Activated CD4-positive, CD25-positive, alpha-beta regulatory T cell (primary cell): ENCODE measurements at places on chromosomes 12 and 14.

DNA sequence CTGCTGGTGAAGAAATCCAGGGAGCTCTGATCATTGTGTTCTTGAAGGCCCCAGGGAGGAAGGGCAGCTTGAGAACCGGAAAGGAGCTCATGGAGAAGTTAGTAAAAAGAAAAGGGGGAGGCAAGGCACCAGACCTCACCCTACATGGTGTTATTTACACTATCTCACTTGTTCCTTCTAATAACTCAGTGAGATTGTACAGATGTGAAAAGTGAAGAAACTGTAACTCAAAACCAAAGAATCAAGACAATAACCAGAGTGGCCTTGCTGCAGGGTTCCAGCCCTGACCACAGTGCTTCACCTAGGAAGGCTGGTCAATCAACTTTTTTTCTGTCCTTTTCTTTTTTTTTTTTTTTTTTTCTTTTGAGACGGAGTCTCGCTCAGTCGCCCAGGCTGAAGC is 353.6 kb downstream of the TMTC2 start:
- no peak for DNase-seq

- DNase-seq: no peak
Measured at GRCh38 chr14:101507836-101508150, 53.5 kb upstream of the DIO3 start.

- no peak for DNase-seq
Measured at GRCh38 chr14:22875003-22875747, 3.6 kb downstream of the LRP10 start.

DNA sequence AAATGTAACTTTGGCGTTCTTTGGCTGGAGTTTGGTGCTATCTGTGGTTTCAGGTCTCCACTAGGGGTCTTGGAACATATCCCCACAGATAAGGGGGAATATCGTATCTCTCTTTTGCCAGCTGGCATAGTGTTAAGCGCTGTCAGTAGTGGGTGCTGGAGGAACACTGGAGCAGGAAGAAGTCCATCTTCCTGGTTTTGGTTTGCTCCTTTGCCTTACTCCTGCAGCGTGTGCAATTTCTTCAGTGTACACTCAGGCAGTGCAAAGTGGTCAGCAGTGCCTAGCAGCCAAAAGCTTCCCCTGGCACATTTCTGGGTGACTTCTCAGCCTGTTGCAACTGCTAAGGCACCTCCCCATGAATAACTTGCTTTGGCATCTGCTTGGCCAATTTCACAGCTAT is 11.7 kb upstream of the RIPK3 start:
- DNase-seq: no peak

DNA sequence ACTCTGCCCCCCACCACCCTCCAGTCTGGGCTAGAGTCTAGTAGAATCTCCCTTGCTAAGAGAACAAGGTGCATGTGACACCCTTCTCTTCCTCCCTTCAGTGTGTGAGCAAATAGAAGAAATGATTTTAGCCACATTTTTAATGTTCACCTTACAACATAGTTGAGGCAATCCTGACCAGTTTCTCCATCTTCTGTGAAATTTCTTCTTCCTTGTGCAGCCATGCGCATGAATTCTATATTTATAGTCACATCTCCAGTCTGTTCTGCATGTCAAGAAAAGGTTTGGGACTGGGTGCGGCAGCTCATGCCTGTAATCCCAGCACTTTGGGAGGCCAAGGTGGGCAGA is 9.5 kb upstream of the LTA4H start:
- DNase-seq: no peak

- DNase-seq: no peak
Measured at GRCh38 chr14:86652526-86652925, 1122.6 kb downstream of the FLRT2 start.

- DNase-seq: no peak
Measured at GRCh38 chr12:85733984-85734383, 102.2 kb downstream of the RASSF9 start.

- no peak for DNase-seq
Measured at GRCh38 chr12:1544996-1545700, 49.2 kb downstream of the FBXL14 start.

DNA sequence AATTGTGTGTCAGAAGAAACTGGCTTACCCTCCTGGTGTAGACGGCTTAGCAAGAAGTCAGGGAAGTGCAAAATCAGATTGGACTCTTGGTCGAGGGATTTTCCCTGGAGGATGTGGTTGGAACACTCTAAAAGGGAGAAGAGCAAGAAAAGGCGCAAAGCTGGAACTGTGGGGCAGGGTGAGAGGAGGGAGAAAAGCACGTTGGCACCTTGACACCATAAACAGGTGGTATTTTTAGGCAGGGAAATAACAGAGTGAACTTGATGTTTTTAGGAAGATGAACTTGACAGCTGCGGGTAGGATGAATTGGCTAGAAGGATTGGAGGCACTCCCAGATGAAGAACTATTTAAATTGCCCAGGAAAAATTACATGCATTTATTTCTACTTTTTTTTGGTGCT is 67.7 kb downstream of the HCAR2 start:
- no peak for DNase-seq

DNA sequence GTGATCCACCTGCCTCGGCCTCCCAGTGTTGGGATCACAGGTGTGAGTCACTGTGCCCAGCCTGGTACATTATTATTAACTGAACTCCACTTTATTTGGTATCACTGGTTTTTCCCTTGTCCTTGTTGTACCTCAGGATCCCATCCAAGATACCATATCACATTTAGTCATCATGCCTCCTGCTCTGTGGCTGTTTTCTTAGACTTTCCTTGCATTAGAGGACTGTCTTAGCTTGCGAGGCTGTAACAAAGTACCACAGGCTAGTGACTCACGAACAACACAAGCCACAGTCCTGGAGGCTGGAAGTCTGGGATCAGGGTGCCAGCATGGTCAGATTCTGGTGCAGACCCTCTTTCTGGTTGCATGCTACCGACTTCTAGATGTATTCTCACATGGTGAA is 12.2 kb downstream of the KLC1 start:
- DNase-seq: no peak
